Foreskin keratinocyte (primary cell): ENCODE measurements at places on chromosomes 2 and 18.

DNA sequence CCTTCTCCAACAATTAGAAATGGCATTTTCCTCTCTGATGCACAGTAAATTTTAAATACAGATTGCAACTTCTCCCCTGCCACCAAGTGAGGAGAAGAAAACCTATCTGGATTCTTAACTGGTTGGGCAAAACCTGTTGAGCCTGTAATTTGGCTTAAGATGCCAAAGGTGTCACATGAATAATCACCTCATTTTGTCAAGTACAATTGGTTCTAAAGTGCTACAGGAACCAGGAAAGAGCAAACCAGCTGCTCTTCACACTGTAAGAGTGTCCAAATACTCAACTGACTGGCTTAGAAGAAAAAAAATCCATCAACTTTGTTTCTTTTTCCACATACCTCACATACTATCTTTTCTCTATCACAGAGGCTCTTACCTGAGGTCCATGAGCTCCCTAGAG, 35.4 kb downstream of the NPC1 start:
- no peak for DNase-seq

- DNase-seq: no peak
Observed at GRCh38 chr2:203804764-203805485, 62.6 kb upstream of the CTLA4 start.

DNA sequence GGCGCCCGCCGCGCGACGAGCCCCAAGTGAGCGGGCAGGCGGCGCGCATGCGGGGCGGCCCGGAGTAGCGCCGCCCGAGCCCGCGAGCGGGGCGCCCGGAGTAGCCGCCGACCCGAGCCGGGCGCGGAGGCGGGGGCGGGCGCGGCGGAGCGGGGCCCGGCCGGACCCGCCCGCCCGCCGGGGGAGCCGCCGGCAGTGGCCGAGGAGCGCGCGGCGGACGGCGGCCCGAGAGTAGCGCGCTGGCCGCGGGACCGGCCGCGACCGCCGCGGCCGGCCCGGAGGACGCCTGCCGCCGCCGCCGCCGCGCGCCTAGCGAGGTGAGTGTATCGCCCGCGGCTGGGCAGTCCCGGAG, at the start of gene GALNT1:
Gene GALNT1 (plus strand): TSS at position 195 of the 352 bp plus-strand sequence. CDS start 72,923 bp downstream, outside the sequence.
- no peak for DNase-seq

DNA sequence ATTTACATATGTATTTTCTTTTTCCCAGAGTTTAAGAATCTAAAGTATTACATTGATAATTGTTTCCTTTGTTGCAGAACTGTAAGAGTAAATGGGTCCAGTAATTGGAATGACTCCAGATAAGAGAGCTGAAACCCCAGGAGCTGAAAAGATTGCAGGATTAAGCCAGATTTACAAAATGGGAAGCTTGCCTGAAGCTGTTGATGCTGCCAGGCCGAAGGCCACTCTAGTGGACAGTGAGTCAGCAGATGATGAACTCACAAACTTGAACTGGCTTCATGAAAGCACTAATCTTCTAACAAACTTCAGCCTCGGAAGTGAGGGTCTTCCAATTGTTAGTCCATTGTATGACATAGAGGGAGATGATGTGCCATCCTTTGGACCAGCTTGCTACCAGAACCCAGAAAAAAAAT, 183.8 kb upstream of the STON1 start:
- no peak for DNase-seq

GRCh38 chr2:174635776-174636404, 38.3 kb upstream of the WIPF1 start:
- no peak for DNase-seq

DNA sequence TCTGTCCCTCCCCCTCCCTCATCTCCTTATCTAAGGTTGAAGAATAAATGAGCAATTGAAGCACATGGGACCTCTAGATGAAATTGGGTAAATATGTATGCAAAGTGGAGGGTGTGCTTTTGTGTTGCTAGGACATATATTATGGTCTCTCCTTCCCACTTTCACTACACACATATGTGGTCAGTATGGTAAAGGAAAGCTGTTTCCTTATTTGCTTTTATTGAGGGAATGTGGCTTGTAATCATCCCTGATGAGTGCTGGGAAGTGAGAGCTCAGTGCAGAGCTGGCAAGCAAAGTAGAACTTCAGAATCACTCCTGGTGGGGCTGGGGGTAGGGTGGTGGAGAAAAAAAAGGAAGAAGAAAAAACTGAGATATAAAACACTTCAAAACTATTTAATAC, 189.9 kb upstream of the ATP5MC3 start:
- no peak for DNase-seq

DNA sequence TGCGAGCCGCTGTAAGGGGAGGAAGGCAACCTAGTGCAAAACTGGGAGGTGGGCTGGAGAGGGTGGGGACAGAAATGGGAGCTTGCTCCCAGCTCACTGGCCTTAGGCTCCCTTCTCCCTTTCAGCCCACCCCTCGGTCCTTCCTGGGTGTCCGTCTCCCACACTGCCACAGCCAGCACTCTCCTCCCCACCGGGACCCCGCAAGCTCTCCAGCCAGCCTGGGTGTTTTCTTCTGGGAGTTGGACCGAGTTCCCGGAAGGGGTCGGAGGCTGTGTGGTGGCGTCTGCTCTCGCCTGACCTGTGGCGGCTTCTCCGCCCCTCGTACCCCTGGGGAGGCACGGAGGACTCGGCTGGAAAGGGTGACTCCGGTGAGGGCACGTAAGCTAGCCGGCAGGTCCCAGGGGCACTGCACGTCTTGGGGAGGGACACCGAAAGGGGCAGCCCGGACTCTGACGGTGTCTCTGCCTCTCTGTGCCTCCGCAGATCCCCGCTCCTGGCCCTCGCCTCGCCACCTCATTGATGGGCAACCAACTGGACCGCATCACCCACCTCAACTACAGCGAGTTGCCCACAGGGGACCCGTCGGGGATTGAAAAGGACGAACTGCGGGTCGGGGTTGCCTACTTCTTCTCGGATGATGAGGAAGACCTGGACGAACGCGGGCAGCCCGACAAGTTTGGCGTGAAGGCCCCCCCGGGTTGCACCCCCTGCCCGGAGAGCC, 1.1 kb downstream of the LRATD1 start:
- DNase-seq: no peak

GRCh38 chr18:44859263-44859662, 178.6 kb downstream of the SETBP1 start:
- DNase-seq: no peak

DNA sequence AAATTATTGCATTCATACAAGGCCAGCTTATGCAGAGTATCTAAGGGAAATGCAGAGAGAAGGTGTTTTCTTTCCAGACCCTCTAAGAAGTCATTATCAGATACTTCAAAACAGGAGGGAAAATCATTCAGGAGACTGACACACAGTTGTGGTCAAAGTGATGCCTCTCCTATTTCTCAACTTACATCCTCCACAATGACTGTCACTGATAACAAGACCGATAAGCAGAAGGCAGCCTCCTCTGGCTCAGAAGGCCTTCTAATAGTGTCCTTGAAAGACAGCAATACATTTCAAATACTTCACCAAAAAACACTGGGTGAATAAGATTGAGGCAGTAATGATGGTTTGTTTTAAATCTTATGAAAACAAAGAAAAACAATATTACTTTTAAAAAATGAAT, 199.7 kb downstream of the PIEZO2 start:
- no peak for DNase-seq

GRCh38 chr18:23521907-23522306, 18.6 kb downstream of the RMC1 start:
- no peak for DNase-seq

- peak; percentile 97 for DNase-seq
Observed at GRCh38 chr2:169095621-169096105, 26.3 kb downstream of the DHRS9 start.
